ENCODE measurements at places on chromosomes 5 and 9. TPM values are rescaled to one million over a fixed set of nuclear protein-coding genes. Genes with fewer than 3 reads are reported as not detected.

DNA sequence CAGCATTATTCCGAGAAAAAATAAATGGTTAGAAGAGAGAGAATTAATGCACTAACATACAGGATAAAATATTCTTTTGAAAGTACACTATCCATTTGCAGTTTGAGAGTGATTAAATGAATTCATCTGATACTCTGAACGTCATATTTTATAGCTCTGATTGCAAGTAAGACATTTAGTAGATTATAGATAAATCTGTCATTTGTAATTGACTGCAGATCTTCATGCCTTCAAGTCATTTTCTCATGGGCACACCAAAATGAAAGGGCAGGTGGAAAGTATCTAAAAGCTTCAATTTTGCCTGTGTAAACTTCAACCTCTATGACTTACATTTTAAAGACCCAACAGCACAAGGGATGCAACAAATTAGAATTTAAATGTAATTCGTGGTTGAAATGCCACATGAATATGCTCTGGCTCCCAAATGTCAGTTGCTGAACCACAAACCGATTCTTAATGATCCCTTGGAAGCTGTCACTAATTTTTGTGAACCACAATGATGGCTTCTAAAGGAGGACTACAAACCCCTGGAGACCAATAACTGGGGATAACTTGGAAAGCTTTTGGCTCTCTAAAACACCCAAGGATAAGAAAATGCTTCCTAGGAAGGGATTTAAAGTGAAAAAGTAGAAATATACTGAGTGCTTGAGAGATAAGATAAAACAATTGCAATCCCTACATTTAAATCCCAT, 3.9 kb downstream of the TYRP1 start:
- DNase-seq: no peak

GRCh38 chr5:95317687-95318086, 32.8 kb upstream of the MCTP1 start:
- DNase-seq: no peak

- no peak for DNase-seq
Observed at GRCh38 chr5:69285448-69286116, 47.0 kb downstream of the CCDC125 start.

The SOX30 gene
- not detected for total RNA-seq

The ADAMTS13 gene
- total RNA-seq: 21.3 TPM

The SLCO6A1 gene
- total RNA-seq: 6.2 TPM
